ENCODE measurements at places on chromosomes 11 and 22.

DNA sequence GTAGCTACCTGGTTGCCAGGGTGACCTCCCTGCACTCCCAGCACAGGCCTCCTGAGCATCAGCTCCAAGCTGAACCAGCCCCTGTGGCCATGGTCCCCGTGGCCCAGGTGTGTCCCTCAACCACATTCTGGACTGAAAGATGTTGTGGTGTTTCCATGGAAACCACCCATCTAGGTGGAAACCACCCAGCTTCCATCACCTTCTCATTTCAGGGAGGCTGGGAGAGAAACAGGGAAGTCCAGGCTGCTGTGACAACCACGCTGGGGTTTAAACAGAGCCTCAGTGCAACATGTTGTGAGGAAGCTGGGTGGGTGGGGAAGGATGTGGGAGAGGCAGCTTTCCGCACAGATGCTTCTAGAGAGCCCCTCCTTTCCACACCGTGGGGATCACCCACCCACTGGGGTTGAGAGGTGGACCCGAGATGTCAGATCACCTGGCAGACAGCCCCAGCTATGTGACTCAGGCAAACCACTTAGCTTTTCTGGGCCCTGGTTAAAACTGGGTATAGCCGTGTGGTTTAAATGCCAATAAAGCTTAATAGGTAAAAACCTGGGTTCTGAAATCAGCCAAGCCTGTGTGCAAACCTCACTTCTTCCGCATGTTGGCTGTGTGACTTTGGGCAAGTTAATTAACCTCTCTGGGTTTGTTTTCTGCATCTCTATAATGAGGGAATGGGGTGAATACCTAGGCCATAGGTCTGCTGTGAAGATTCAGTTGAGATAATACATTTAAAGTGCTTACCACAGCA is 46.4 kb downstream of the CD82 start:
- no peak for DNase-seq

DNA sequence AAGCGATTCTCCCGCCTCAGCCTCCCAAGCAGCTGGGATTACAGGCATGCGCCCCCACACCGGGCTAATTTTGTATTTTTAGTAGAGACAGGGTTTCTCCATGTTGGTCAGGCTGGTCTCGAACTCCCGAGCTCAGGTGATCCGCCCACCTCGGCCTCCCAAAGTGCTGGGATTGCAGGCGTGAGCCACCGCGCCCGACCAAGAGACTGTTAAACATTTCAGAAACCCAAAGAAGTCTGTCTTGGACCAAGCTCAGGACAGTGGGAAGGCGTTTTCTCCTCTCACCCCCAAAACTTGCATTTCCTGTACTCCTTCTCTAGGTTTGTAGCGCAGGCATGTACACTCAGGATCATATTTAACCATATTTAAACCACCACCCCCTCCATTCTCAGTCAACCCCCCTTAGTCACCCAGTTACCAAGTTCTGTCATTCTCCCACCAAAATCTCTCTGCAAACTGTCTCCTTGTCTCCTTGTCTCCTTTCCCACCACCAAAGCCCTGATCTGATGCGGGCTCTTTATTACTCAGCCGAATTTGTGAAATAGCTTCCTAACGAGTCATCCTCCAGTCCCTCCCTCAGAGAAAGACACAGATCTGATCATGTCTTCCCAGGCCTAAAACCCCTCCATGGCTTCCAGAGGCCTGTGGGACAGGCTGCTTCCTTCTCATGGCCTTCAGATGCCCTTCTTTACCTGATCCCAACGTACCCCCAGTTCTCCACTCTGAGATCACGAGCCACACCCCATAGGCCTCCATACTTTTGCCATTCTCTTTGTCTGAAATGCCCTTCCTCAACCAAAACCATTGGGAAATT is 29.0 kb upstream of the CREB3L1 start:
- DNase-seq = no peak

DNA sequence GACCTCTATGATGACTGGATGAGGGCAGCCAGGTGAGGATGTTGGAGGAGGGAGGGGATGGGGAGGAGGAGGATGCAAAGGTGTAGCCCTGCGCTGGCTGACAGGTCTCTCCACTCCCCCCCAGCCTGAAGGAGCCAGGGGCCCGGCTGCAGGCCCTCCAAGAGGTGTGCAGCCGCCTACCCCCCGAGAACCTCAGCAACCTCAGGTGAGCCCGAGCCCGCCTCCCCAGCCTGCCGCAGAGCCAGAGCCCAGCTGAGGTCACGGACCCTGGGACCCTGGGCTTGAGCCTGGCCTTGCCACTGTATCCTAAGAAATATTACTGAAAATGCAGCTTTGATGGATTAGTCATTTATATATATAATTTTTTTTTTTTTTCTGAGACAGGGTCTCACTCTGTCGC is 7.8 kb downstream of the SH3BP1 start:
- no peak for DNase-seq

- DNase-seq = no peak
Measured at GRCh38 chr11:77374108-77374507, 72.6 kb upstream of the GDPD4 start.

GRCh38 chr11:34299284-34299972 is 58.4 kb downstream of the ABTB2 start:
- no peak for DNase-seq

DNA sequence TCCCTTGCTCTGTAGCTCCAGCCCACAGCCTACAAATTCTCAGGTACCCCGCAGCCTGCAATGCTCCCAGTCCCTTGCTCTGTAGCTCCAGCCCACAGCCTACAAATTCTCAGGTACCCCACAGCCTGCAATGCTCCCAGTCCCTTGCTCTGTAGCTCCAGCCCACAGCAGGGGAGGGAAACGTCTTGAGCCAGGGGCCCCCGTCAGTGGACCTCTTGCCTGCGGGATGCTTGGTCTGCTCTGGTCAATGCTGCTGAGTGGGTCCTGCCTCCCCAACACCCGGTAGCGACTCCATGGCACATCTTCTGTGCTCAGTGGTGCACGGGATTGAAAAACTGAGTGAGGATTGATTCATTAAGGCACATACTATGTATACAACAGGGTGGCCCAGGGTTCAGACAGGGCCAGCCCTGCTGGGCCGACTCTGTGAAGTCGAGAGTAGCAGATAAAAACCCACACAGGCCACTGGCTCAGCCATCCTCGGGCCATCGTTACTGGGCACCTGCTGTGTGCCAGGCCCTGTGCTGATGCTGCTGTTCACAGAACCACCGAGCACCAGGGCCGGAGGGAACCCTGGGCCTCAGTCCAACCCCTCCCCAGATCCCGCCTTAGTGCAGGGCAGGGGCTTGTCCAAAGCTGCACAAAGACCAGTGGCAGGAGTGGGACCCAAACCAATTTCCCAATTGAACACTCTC is 69.7 kb downstream of the MYO7A start:
- no peak for DNase-seq

GRCh38 chr22:46349681-46350080 is 14.2 kb downstream of the TRMU start:
- no peak for DNase-seq

GRCh38 chr11:84247926-84248325 is 961.8 kb upstream of the CCDC90B start:
- DNase-seq = no peak

GRCh38 chr11:74138572-74138971 is 32.2 kb downstream of the C2CD3 start:
- no peak for DNase-seq

- DNase-seq = no peak
Measured at GRCh38 chr11:44199816-44200215, 104.3 kb downstream of the EXT2 start.

DNA sequence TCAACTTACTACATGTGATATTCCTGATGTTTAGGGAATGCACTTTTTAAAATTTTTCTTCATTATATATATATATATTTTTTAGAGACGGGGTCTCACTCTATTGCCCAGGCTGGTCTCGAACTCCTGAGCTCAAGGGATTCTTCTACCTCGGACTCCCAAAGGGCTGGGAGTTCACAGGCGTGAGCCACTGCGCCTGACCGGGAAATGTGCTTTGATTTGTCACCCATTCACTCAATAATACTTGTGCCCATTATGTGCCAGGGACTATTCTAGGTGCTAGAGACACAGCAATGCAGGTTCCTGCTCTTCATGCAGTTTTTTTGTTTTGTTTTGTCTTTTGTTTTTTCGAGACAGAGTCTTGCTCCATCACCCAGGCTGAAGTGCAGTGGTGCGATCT is 56.1 kb upstream of the INCENP start:
- no peak for DNase-seq

- DNase-seq = no peak
Measured at GRCh38 chr11:120810251-120810650, 213.7 kb upstream of the TBCEL start.

DNA sequence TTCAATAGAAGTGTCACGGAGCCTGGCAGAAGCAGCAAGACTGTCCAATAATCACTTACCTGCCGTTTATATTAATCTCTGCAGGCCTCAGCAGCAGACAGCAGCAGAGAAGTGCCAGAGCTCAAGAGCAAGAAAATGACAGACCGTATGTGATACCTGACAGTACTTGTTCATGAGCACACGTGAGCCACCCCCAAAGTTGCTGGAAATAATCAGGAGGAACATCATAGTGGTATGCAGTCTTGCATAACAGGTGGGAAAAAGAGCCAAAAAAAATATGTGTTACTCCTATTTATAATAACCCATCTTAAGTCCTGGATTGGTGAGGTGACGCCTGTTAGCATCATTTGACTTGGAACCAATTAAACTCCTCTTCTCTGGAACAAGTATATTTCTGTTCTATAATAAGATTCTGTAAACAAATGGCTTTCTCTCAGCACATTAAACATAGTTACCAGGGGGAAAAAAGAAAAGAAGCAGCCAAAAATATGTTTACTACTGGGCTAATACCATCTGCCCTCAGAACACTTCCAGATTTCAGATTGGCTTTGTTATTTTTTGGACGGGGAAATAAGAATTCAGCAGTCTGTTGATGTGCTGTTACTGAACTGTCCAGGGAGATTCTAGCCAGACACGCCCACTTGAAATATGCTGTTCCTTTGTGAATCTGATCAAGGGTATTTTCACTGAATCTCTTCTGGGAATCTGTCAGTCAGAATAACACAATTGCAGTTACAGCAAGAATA is 7.9 kb upstream of the SLN start:
- no peak for DNase-seq

DNA sequence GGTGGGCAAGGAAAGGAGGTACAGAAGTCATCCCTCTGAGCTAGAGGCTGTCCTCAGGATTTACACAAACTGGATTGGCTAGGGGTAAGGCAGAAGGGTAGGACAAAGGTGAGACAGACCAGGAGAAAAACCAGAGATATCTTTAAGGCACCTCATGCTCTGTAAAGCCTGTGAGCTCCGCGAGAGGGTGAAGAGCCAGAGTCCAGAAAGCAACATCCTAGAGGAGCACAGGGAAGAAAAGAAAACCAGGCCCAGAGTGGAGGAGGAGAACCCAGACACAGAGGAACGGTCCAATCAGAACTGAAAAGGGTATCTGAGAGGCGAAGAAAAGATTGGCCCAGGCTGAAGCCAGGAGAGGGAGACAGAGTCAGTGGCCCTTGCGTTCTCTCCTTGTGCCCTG is 5.1 kb downstream of the SLC37A4 start:
- DNase-seq = no peak

GRCh38 chr11:62575156-62575555 is 1.5 kb upstream of the EEF1G start:
- DNase-seq = no peak

DNA sequence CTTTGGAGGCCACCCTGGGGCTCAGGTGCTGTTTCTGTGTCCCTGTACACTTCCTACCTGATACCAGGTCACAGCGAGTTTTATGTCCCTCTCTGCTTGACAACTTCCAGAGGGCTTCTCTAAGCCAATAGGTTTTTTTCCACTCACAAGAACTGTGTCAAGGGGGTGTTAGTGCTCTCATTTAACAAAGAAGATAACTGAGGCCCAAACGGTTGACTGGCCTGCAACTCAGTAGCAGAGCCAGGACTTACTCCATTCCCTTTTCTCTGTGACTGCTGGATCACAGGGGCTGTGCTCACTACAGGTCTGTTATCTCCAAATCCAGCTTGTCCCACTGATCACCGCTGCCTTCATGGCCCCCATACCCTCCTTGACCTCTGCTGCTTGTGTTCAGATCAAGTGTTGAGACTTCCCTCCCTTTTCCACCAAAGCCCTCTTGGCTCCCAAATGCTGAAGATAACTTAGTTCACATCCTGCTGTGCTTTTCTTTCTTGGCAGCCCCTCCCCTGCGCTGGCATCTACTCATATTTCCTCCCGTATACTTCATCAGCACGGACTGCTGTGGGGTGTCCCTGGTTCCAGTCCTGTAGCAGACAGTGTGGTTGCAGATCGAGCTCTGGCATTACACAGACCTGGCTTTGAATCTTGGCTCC is 41.3 kb downstream of the POU2F3 start:
- peak; percentile 53 for DNase-seq

DNA sequence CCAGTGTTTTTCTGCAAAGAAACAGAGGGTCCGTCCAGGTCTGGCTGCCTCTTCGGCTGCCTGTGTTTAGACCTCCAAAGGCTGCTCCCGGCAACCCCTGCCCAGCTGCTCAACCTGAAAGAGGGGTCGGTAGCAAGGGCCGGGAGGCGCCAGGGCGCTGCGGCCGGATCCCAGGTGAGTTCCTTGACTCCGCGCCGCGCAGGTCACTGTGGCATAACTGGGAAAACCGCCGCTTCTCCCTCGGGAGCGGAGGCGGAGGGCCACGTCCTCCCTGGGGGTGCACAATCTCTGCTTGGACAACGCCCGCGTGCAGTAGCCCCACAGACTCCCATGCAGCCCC is 1.0 kb upstream of the BRSK2 start:
- no peak for DNase-seq

- DNase-seq = no peak
Measured at GRCh38 chr11:70567680-70568034, 169.3 kb downstream of the CTTN start.

GRCh38 chr11:35815556-35816315 is 128.1 kb upstream of the LDLRAD3 start:
- DNase-seq = no peak

DNA sequence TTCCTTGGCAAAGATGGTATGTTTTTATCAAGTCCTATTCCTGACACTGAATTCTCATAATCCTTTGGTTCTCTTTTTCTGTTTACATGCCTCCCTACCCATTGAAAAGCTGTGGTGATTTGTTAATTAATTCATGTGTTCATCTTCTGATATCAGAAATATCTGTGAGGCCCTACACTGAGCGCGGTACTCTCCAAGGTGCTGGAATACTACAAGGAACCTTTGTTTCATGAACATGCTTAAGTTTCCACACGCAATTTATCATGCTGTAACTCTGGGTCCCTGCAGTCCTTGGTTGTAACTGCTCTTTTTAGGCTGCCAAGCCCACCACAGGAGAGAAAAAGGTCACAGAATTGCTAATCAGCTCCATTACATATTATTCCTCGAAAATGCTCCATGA is 331.8 kb downstream of the FAT3 start:
- DNase-seq = no peak

- no peak for DNase-seq
Measured at GRCh38 chr11:132402071-132402684, 1031.8 kb downstream of the NTM start.

Data from ovary (tissue), 10 donors.